ENCODE measurements at places on chromosomes 3 and 15.

DNA sequence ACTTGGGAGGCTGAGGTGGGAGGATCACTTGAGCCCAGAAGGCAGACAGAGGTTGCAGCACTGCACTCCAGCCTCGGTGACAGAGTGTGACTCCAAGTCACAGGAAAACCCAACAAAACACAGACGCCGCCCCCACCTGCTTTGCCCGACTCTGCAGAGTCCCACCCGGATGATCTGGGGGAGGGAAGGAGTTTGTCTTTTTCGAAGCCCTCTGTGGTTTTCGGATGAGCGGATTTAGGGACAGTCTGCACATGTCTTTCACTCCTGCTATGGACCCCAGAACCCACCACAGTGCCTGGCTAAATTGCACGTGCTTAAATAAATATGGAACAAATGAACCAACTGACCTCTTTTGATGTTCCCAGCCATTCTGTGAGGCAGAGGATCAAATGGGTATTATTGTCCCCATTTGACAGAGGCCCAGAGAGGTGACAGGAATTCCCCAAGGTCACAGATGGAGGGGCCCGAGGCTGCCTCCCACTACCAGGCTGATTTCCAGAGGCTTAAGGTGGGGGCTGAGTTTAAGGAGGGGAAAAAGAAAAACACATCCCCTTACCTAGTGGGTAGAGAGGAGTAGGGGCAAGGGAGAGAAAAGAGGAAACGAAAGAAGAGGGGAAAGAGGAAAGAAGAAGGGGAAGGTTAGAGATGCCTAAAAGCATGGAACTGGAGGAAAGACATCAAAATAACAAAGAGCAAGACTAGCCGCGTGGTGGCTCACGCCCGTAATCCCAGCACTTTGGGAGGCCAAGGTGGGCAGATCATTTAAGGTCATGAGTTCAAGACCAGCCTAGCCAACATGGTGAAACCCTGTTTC lies 59.4 kb upstream of the TFRC start:
- no peak for DNase-seq

DNA sequence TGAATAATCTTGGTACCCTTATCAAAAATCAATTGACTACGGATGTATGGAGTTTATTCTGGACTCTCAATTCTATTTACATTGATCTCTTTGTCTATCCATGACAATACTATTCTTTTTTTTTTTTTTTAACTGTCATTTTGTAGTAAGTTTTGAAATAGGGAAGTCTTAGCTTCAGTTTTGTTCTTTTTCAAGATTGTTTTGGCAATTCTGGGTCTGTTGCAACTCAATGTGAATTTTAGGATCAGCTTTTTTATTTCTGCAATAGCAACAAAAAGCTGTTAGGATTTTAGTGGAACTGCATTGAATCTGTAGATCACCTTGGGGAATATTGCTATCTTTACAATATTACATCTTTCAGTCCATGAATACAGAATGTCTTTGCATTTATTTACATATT lies 21.4 kb downstream of the BTLA start:
- DNase-seq = no peak

- no peak for DNase-seq
These were observed 113.9 kb downstream of the TMEM108 start for GRCh38 chr3:133152056-133152455.

GRCh38 chr15:33358306-33358705 lies 47.5 kb downstream of the RYR3 start:
- DNase-seq = no peak

DNA sequence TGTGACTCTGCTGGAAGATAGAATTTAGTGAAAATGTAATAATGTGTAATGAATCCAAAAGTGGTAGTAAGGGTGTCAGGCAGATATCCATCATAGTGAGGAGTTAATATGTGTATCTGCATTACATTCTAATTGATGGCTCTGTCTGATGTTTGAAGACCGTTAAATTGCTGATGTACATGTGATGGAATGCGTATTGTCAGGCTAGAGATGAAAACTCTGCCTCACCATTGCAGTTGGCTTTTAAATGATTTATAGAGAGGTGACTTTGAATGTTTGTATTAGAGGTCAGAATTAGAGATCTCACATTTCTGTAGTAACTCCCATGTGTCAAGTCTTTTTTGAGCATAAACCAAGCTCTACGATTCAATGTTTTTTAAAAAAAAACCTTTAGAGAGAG lies 234.6 kb downstream of the NAALADL2 start:
- DNase-seq = no peak

DNA sequence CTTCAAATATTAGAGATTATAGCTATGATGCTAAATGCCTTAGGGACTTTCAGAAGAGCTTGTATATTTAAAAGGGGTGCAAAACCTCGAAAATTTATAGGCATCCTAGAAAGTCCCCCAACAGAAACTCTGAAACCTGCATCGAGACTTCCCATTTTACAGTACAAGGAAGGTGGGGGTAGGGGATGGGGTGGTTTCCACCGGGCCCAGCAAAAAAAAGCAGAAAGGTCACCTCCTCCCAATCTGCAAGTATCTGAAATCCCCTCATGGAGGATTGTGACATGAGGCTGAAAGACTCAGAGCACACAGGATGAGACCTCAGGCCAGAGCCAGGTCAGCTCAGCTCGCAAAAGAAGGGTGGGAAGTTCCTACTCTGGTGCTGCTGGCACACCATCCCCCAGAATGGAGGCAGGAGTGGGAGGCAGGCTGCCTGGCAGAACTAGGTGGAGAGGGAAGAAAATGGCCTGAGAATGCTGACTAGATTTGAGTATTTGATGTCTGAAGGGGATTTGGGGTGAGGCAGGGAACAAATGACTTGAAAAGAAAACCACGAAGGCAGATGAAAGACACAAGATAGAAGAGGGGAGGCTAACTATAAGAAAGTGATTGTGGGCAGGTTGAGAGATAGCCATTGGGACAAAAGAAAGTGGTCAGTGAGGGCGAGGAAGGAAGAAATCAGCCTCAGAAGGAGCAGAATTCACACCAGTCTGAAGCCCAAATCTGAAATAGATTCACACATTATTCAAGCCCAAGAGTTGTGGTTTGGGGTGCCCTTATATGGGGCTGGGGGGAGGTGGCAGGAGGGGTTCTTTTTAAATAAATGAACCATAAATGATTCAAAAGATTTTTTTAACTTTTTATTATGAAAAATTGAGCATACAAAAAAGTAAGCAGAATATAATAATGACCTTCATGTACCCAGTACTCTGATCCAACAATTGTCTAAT lies 22.5 kb upstream of the TSC22D2 start:
- DNase-seq = no peak

DNA sequence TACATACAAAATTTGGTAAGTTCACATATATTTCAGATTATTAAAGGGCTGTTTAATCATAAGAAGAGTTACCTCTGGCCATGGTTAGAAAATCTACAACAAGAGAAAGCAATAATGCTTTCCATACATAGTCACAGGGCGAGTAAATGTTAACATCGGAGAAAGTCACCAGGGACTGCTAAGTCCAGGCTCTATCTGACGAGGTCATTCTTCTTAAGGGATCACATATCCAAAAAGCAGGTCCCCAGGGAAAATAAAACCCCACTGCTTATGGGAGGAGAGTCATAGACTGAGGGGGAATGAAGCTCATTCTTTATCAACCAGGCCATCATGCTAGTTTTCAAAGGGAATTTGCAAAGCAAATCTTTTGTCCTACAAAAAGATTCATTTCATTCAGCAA lies 3.1 kb downstream of the PCYT1A start:
- no peak for DNase-seq

DNA sequence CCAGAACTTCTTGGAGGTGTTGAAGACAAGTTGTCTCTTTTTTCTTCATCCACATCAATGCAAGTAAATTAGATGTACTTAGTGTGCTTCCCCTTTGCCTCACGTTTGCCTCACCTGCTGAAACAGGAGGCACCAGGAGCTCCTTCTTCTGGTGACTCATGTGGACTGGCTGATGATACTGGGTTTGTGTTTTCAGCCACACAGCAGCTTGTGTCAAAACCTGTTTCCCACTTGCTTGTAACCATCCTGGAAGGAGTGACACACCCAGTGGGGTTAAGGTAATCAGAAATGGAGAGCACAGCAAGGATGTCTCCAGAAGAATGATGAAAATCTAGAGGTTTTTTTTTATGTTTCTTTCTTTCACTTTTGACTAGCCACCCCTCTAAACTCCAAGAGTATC lies 143.3 kb upstream of the RBMS3 start:
- DNase-seq = no peak

DNA sequence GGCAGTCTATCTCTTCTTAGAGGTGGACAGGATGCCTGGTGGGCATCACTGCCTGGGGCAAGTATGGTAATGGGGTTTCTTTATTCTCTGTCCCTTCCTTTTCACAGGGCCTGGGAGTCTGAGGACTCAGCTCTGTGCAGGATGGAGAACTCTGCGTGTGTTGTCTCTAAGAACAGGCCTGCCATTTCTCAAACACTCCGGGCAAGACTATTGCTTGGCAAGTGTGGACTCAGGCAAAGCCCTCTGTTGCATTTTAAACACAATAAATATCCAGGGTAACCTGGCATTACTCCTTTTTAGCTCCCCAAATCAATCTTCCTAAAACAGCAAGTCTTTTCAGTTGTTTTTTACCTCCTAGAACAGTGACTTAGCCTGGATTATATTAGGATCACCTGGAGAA lies 185.1 kb upstream of the ROPN1 start:
- no peak for DNase-seq

GRCh38 chr3:39707314-39707909 lies 102.0 kb upstream of the MYRIP start:
- DNase-seq = peak; percentile 3

DNA sequence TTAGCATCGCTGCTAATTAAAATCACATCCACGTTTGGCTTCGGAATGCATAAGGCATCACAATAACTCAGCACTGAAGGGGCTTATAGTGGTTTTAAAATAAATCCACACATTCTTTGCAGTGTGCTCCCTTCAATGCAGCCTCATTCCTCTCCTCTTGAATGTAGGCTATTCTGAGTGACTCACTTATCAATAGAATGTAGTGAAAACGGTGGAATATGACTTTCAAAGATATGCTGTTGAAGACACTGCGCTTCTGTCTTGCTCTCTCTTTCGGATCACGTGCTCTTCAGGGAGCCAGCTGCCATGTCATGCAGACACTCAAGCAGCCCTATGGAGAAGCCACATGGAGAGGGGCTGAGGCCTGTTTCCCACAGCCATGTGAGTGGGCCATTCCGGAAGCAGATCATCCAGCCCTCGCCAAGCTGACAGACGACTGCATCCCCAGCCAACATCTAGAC lies 87.4 kb downstream of the CRYGS start:
- no peak for DNase-seq

DNA sequence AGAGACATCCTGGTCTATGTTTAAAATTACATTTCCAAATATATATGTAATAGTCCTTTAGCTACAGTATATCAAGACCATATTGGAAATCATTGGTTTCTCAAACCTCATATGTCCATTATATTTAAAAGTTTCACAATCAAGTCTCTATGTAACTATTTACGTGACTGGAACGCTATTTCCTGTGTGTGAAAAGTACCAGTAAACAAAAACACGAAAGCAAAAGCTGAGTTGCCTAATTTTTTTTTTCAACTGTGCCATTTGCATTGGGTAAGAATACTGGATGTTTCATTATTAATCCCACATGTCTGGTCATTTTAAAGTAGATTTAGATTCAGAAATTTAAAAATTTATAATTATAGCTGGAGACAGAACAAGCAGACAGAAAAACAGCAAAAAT lies 381.4 kb downstream of the TBC1D5 start:
- no peak for DNase-seq

GRCh38 chr15:68594533-68595259 lies 15.9 kb downstream of the CORO2B start:
- no peak for DNase-seq

- DNase-seq = no peak
These were observed 31.3 kb downstream of the TFRC start for GRCh38 chr3:196050597-196050996.

DNA sequence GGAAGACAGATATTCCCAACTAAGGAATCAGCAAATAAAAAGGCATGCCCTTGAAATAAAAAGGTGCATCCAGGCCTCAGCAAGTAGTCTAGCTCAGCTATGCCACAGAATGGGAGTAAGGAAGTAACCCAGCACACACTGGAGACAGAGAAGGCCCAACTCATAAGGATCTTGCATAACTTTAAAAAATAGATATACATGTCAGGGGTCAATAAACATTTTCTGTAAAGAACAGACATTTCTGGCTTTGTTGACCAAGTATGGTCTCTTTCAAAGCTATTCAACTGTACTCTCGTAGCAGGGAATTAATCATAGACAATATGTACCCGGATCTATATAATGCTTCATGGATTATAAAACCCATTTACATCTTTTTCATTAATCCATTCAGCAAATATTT lies 449.3 kb downstream of the TAFA4 start:
- no peak for DNase-seq

- DNase-seq = no peak
These were observed 517 bp downstream of the TMA7 start for GRCh38 chr3:48440590-48440958.

DNA sequence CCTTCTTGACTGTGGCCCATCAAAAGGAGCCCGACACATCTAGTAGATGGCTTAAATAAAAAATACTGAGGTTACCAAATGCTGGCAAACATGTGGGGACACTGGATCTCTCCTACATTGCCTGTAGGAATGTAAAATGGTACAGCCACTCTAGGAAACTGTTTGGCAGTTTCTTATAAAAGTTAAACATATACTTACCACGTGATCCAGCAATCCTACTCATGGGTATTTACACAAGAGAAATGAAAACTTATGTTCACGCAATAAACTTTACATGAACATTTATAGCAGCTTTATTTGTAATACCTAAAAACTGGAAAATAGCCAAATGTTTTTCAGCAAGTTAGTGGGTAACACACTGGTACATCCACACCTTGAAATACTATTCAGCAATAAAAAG lies 9.1 kb downstream of the ZBTB38 start:
- no peak for DNase-seq

GRCh38 chr3:152524198-152525140 lies 255.7 kb downstream of the MBNL1 start:
- DNase-seq = peak; percentile 32

DNA sequence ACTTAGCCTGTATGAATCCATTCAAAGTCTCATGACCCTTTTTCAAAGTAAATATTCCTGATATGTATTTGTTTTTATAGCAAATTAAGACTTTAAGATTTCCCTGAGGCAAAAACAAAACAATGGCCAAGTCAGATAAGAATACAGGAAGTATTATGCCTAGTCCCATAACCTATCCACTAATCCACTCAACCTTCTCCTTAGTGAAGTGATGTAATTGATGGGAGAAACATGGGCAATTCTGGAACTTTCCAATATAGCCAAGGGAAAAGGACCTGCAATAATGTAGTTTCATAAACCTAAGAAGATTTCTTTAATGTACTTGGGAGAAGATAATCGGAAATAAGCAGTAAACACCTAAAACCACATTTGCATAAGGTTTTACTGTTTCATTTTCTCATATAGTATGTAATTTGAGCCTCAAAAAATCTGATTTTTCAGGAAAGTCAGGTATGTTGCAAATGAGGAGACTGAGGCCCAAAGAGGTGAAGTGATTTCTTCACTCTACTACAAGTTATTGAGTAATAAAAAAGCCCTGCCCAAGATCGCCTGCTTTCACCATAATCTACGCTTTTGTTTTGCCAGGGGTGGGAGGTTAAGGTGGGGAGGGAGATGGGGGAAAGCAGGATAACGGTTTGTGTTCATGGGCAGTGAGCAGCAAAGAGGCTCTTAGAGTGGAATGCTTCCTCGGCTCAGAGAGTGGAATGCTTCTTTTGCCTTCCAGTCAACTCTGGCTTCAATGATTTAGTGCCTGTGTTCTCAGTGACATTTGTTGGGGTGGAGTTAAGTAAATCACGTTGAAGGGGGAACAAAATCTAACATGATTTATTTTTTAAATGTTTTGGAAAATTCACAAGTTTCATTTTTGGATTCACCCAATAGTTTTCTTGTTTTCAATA lies 95.0 kb upstream of the FNDC3B start:
- DNase-seq = no peak

Data from large intestine (tissue), 12 donors.